ENCODE measurements at places on chromosomes 16 and 17.

DNA sequence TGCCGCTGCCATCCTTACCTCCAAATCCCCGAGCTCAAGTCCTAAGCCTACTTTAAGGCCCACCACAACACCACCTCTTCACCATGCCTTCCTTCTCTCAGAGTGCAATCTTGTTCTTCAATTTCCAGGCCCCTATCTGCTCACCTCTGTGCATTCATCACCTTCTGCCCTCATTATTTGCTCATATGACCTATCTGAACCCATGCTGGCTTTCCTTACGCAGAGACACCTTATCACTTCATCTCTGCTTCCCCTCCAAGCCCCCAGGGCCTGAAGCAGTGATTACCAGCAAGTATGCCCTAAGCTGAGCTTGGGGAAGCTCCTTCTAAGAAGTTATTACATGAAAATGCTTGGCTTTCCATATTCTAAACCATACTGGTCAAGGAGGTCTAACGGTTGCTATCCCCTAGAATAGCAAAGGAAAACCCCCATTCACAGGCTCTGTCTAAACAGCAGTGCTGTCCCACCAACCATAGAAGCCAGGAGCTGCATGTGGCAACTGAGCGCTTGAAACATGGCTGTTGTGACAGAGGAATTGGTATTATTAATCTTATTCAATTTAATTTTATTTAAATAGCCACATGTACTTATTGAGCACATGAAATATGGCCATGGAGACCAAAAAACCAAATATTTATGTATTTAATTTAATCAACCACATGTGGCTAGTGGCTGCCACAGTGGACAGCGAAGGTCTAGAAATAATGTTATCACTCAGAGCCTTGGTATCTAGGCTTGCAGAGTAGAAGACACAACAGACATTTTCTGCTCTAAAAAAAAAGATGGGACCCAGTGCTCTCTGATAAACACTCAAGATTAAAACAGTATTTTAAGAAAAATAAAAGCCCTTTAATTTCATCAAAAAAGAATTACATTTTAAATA lies 13.9 kb downstream of the USP7 start:
- DNase-seq, result no peak

- DNase-seq, result peak; percentile 70
Measured at GRCh38 chr17:47946929-47947397, 5.6 kb downstream of the PNPO start.

DNA sequence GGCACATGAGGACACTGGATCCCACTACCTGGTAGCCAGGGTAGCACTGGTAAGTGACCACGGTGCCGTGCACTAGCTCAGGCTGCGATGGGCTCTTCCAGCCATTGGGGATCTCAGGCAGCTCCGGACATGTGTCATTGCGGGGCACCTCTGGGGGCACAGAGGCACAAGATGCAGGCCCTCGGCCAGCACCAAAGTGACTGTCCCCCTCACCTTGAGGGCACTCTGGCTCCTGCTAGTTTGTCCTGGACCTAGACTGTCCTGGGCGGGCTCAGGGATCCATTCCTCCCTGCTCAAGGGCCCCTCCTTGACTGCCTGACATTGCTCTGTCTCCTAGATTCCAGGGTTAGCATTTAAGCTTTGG lies 6.7 kb upstream of the PHF12 start:
- no peak for DNase-seq

GRCh38 chr17:72406498-72406897 lies 285.7 kb downstream of the SOX9 start:
- no peak for DNase-seq

DNA sequence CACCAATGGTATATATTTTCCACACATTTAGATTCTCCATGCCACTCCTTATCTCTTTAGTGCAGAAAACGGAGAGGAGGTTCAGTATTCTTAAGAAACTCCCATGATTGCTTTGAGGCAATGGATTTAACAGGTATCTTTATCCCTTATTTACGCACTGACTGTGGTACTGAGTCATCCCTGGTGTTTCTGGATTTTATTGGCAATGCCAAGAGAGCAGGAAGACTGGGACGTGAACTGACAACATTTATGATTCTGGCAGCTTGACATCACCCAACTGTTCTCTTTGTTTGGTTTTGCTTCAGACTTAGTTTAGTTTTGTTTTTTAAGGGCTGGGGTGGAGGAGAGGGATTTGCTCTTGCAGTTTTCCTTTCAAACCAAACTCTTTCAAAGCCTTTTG lies 131.4 kb downstream of the WWOX start:
- no peak for DNase-seq

GRCh38 chr16:73878611-73879010 lies 418.0 kb upstream of the PSMD7 start:
- no peak for DNase-seq

GRCh38 chr17:27242951-27243350 lies 51.0 kb upstream of the WSB1 start:
- no peak for DNase-seq

GRCh38 chr16:83802135-83802534 lies 5.6 kb upstream of the HSBP1 start:
- DNase-seq, result no peak

DNA sequence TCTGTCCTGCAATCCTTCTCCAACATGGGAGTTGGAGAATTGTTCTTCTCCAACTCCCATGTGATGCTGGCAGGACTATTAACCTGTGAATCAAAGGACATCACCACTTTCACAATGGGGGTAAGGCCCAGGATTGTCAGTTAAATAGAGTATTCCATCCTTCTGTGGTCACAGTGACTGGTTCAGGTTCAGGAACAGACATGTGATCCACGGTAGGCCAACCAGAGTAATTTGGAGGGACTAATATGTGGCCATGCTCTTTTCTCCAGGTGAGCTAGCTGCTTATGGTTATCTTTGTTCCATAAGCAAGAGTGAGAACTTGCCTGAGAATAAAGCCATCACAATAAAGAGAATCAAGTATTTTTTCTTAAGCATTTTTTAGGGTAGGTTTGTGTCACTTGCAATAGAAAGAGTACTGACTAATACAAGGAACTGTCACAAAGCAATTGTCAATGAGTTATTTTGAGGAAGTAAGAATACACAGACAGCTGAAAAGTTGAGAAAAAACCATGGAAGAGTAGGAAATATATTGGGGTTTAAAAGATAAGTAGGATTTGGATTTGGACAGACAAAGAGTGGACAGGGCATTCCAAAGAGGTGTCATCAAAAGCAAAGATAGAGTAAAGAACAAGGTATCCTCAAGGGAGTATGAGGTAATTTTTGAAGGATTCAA lies 63.4 kb downstream of the BRIP1 start:
- DNase-seq, result no peak

DNA sequence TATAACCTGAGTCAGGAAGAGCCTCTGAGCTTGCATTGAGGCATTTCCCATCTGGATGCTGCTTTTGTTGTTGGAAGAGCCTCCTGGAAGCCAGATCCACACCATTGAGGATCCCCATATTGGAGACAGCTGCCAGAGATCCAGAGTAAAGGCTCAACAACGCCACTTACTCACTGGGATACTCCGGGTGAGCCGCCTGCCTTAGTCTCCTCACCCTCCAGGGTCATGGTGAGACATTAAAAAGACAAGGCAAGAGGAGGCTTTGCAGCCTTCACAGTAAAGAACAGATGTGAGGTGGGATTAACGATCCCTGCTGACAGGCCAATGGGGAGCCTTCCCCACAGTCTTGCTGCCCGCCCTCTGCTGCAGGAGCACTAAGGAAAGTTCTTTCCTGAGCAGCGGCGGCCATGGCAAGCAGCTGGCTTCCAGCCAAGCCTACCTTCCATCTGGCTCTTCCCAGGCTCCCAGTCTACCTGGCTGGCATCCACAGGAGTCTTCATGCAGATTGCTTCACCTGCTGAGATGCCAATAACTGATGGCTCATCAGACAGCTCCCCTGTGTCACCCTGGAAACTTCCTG lies 198.5 kb downstream of the CYLD start:
- DNase-seq, result no peak

- no peak for DNase-seq
Measured at GRCh38 chr16:24024971-24025370, 189.2 kb downstream of the PRKCB start.

DNA sequence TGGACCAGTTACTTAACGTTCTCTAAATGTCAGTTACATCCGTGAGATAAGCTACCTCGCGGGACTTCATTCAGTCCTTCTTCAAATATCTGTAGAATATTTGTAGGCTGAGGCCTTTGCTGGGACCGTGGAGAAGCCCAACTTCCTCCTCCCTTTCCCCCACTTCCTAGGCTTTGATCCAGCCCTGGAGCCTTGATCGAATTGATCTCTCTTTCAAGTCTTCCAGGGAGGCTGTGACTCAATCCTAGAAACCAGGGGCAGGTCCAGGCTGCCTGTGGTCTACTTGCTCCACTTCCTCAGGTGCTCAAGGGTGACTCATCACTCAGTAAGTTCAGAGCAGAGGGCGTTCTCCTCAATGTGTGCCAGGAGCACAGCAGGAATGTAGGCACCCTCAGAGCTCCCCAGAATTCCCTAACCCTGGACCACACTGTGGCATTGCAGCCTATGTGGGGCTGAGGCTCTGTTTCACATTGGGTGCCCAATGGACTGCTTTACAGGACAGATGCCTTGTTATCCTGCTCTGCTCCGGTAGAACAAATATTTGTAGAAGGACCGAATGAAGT lies 11.2 kb upstream of the CEP20 start:
- peak; percentile 36 for DNase-seq

GRCh38 chr16:80466024-80466987 lies 74.5 kb upstream of the DYNLRB2 start:
- DNase-seq, result peak; percentile 29

DNA sequence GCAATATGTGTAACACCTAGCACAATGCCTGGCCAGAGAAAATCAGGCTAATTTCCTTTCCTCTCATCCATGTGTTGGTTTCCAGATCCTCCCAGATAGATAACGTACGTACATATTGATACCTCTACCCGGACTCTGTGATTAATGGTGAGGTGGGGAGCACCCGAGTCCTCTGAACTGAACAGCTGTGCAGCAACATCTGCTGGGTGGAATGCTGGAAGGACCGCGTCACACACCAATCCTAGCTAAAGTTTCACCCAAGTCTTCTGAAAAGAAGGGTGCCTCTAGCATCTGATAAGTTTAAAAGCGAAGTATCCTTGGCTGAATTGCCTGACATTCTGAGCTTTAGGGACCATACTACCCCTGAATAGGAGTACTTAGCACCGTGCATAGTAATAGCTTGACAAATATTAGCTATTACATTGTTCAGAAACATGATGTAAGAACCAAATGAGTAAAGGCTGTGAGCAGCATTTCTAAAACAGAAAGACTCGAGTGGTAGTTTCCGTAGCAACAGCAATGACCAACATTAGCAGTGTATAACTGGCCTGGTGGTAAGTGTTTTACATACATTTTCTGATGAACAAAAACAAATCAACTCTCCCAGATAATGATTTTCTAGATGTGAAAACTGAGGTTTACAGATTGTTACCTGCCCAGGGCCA lies 91.4 kb downstream of the SYCE1L start:
- no peak for DNase-seq

Measured in stimulated activated CD8-positive, alpha-beta memory T cell treated with anti-CD3 and anti-CD28 coated beads, Interleukin-15, amount 100 ng/mL, for 48 hours (primary cell).